Lung (tissue), 17 donors: ENCODE measurements at places on chromosomes 3 and 15. TPM values are rescaled to one million over a fixed set of nuclear protein-coding genes. Genes with fewer than 3 reads are reported as not detected.

ADAMTS17 gene
- 2.7 TPM for total RNA-seq

CSPG4 gene
- 38.1 TPM for total RNA-seq

DLL4 gene
- 17.9 TPM for total RNA-seq

GRCh38 chr3:72080095-72080494 is 295.1 kb upstream of the PROK2 start:
- no peak for DNase-seq

SLC9C1 gene
- total RNA-seq: 0.12 TPM
